ENCODE measurements at places on chromosomes 6 and 20.

GRCh38 chr6:134373282-134373922 lies 55.5 kb upstream of the SGK1 start:
- DNase-seq = no peak

DNA sequence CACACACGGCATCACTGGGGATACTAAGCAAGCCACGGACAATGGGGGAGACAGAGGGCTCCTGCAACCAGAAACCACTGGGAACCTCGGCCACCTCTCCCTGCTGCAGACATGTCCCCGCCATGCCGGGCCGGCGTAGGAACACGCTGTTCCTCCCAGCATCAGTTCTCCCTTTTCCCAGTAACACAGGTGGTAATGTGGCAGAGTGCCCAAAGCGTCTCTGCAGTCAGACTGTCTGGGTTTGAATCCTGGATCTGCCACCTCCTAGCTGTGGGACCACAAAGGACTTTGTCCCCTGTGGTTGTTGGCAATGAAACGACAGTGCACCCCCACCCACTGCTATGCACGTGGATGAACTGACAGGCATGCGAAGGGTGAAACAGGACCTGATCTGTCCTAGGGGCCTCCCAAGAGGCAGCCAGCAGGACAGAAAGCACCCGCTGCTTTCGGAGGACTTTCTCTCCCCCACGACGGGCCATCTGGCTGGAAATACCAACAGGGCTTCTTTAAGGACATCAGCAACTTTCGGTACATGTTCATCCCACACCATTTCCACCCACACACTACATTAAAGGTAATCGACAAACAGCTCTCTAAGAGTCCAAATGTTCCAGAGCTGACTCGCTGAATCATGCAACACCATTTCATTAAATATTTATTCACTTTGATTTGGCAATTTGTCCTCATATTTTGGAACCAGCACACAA lies 74.1 kb downstream of the SULF2 start:
- DNase-seq = no peak

GRCh38 chr6:20791074-20791473 lies 256.8 kb downstream of the CDKAL1 start:
- DNase-seq = no peak

DNA sequence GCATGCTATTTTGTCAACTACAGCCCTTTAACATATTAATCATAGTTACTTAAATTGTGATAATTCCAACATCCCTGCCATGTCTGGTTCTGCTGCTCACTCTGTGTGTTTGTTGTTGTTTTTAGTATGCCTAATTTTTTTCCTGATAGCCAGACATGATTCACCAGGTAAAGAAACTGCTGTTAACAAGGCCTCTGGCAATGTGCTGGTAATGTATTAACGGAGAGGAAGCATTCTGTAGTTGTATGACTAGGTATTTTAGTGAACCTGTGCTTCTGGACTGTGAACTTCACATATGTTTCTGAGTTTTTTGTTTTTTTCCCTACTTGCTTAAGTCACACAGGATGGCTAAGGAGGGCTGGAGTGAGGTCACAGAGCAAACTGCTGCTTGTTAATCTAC lies 4.8 kb downstream of the DYNLT2 start:
- DNase-seq = no peak

- DNase-seq = peak; percentile 44
Observed at GRCh38 chr6:164924674-164925073, 384.7 kb downstream of the C6orf118 start.

GRCh38 chr20:13211956-13212618 lies 9.0 kb upstream of the ISM1 start:
- no peak for DNase-seq

DNA sequence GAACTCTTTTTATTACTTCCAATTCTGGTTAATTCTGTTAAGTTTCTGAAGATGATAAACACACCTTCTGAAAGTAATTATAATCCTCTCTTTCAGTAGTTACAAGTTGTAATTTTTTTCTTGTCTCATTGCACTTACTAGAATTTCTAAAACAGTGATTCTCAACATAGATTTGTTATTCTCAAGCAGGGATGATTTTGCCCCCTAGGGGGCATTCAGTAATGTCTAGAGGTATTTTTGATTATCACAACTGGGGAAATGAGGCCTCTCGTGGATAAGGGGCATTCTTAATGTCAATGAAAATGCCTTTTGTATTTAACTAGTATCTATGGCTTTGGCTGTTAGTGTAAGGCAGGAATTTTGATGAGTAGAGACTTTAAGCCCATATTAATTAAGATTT lies 39.4 kb upstream of the MAFB start:
- DNase-seq = no peak

DNA sequence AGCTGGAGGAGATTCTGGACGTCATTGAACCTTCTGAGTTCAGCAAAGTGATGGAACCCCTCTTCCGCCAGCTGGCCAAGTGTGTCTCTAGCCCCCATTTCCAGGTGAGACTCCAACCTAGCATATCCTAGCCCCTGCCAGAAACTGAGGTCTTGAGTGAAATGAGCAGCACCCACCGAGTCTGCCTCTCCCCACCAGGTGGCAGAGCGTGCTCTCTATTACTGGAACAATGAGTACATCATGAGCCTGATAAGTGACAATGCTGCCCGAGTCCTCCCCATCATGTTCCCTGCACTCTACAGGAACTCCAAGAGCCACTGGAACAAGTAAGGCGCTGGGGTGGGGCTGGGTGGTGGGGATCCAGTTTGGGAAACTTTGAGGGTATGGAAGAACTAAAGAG lies 4.6 kb downstream of the MEA1 start:
- DNase-seq = peak; percentile 2

Data from NCI-H2029 (cell line).